T-helper 2 cell (primary cell): ENCODE measurements at places on chromosomes 1 and 21.

DNA sequence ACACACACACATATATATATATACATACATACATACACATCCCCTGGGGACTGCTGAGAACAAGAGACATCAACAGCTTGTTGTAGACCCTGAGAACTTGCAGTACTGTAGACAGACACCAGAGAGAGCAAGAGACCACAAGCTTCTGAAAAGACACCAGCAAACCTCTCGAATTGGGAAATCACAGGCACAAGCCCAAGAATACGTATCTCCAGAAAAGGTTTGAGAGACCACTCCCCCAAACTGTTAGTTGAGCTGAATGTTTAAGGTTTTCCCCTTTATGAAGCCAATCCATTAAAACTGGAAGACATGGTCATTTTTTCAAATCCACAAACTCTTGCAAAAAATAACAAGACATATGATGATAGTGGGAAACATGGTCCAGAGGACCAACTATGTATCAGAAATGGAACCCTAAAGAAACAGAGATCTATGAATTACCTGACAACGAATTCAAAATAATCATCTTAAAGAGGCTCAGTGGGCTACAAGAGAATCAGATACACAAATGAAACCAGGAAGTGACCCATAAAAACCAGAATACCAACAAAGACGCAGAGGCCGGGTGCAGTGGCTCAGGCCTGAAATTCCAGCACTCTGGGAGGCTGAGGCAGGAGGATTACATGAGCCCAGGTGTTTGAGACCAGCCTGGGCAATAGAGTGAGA is 45.1 kb downstream of the SLC2A1 start:
- peak; percentile 27 for DNase-seq

- DNase-seq: peak; percentile 46
Observed at GRCh38 chr1:231040019-231040799, at the start of gene FAM89A. Gene FAM89A, minus strand, starts transcription at chr1:231040254. Its CDS starts 43 bp downstream, at chr1:231040211.

- DNase-seq: no peak
Observed at GRCh38 chr1:162498496-162498810, 835 bp downstream of the UHMK1 start.

GRCh38 chr1:201171063-201172036 is 17.1 kb upstream of the TMEM9 start:
- peak; percentile 59 for DNase-seq

DNA sequence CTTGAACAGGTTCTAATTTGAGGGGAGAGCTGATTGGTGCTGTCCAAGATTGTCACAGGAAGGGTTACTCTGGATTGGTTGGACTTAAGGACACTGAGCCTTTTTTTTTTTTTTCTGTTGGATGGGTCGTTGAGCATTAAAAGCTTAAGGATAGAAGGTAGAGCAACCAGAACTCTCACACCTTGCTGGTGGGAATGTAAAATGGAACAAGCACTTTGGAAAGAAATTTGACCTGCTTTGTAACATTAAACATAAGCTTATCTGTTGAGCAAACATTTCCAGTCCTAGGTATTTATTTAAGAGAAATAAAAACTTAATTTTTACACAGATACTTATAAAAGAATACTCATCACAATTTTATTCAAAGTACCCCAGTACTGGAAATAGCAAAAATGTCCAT is 29.8 kb upstream of the PLA2G2A start:
- DNase-seq: no peak

DNA sequence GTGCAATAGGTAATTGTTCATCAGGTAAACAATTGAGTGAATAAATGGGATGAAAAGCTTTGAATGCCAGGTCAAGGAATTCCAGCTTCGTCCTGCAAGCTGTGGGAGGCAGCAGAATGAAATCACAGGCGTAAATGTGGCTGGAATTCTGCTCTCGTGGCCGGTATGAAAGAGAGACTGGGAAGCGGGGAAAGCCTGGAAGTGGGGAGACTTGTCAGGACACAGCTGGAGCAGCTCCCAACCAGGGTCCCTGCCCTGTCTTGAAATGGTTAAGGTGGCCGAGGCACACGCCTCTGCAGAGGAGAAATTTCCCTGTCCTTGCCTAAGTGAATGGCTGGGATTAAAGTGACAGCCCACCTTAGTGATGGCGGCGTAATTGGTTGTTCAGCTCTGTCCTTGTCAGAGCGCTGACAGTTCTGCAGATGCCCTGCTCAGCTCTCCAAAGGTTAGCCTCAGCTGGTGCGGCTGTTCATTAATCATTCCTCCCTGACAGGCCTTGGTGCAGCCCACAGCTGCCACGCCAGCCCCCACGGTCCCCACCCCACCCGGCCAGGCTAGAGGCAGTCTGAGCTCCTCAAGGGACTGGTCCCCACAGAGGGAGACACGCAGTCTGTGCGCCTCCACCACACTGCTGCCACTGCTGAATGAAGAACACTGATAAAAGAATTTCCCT is 398.3 kb upstream of the POU3F1 start:
- no peak for DNase-seq

DNA sequence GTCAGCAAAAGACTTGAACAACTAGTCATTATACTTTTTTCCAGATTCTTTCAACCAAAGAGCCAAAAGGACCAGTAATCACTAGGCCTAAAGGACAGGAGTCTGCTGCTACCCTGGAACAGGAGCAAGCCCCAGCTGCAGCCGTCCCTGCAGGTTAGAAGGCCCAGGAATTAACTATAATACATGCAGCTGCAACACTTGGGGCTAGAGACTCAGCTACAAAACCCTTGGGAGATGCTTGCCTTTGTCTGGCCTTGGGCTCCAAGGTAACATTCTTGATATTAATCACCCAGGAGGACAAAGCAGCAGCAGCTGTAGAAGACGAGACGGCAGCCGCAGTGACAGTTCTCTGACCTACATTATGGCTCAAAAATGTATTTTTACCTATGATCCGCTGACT is 841.2 kb upstream of the ADGRL4 start:
- no peak for DNase-seq

DNA sequence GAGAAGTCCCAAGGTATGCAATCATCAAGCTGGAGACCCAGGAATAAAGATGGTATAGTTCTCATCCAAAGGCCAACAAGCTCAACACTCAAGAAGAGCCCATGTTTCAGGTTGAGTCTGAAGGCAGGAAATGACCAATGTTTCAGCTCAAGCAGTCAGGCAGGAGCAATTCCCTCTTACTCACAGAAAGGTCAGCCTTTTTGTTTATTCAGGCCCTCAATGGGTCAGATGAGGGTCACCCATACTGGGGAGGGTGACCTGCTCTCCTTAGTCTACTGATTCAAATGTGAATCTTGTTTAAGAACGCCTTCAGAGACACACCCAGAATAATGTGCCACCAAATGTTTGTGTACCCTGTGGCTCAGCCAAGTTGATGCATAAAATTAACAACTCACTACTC is 262.4 kb downstream of the USP25 start:
- DNase-seq: no peak

DNA sequence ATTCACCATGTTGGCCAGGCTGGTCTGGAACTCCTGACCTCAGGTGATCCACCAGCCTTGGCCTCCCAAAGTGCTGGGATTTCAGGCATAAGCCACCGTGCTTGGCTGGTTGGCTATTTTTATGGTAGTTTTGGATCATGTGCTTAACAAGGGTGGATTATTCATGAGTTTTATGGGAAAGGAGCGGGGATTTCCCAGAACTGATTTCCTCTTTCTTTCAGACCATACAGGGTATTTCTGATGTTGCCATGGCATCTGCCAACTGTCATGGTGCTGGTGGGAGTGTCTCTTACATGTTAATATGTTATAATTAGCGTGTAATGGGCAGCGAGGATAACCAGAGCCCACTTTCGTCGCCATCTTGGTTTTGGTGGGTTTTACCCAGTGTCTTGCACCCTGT is 3.2 kb downstream of the TRPM2 start:
- no peak for DNase-seq

DNA sequence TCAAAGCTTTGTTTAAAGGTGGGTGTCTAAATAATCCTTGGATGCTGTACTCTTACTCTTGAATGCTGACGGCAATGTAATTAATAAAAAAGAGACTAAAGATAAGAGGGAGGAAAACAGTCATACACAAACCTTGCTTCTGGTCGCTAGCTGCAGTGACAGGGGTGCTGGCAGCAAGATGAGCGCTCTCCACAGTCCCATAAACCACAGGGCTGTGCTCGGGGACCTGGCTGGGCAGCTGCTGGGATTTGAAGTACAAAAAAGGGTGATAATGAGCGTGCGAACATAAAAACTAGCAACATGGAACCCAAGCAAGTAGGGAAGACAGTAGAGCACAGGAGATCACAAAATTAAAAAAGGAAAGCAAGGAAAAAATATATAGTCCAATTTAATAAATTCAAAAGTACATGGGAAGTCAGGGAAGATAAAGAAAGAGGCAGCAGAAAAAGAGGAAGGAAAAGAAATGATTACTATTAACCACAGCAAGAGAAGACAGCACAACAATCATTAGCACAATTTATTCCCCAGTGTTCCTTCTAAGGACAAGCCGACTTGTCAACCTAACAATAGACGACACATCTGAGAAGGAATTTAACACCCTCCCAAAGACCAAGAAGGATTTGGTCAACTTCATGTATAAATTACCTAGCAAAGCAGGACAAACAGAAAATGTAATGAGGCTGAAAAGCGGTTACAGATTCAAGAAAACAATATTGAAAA is 162.9 kb upstream of the HP1BP3 start:
- DNase-seq: no peak

- DNase-seq: no peak
Observed at GRCh38 chr1:866095-866494, 57.6 kb upstream of the SAMD11 start.

GRCh38 chr1:82453511-82454185 is 652.9 kb downstream of the ADGRL2 start:
- DNase-seq: no peak

DNA sequence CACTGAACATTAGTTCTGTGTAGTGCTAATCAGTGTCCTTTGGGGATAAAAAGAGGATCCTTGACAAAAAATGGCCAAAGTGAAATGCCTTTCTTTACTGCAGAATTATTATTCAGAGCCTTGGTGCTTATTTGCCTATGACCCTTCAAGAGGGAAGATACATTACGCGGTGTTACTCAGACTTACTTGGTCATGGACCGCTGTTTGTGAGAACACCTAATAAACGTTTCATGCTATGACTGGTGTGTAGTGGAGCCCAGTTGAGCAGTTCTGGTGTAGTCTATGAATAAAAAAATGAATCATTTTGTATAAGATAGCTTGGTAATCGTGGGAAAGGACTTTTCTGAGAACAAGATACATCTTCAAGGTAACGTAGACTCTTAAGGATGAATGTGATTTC is 8.3 kb downstream of the NFYC start:
- DNase-seq: no peak

- no peak for DNase-seq
Observed at GRCh38 chr1:224761245-224761644, 145.1 kb downstream of the CNIH3 start.

DNA sequence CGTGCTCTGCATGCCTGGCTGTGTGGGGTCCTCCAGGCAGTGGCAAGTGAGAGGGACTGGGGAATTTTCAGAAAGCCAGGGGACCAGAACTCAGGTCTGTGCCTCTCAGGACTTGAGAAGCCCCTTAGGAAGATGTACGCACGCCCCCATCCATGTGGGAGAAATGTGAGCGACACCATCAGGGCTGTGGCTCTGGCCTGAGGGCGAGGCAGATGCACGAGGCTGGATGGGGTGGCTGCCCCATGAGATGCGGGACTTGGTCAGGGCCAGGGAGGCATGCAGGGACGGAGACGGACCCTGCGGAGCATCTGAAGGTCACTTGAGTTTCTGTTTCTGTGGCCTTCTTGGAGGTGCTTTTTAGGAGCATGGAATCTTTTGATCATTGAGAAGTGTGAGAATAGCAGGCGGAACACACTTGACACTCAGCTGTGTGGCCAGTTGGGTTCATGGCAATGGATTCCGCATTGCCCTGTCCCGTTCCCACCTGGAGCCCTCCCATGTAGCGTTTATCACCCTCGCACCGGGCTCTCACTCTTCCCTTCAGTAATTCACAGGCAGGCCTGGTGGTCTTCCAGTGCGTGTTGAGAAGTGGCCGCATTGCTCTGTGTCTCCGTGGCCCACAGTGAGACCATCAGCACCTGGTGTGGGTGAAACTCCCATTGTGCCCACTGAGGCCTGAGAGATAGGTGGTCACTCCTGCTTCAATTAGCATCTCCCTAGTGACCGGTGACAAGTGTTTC is 30.7 kb upstream of the ACTRT2 start:
- DNase-seq: no peak

DNA sequence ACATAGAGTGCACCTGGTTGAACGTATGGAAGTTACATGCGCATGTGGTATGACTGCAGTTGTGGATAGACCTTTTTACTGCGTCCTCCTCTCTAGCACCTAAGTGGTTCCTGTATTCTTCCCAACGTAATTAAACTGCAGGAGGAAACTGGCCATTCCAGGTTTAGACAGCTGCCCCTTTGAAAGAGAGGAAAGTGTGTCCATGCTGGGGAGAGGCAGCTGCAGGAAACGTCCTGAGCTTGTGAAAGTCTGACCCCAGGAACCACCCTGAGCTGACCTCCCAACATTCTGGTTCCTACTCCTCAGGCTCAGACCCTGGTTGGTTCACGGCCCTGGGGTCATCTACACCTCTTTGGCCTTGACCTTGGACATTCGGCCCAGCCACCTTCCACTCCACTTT is 309.3 kb downstream of the DISC1 start:
- no peak for DNase-seq

GRCh38 chr1:5836776-5837440 is 155.3 kb downstream of the NPHP4 start:
- no peak for DNase-seq

- no peak for DNase-seq
Observed at GRCh38 chr1:38565020-38565491, 294.5 kb downstream of the RRAGC start.

- DNase-seq: no peak
Observed at GRCh38 chr1:159161001-159161718, 10.3 kb upstream of the CADM3 start.

GRCh38 chr21:18049461-18049860 is 195.2 kb upstream of the CHODL start:
- DNase-seq: no peak

DNA sequence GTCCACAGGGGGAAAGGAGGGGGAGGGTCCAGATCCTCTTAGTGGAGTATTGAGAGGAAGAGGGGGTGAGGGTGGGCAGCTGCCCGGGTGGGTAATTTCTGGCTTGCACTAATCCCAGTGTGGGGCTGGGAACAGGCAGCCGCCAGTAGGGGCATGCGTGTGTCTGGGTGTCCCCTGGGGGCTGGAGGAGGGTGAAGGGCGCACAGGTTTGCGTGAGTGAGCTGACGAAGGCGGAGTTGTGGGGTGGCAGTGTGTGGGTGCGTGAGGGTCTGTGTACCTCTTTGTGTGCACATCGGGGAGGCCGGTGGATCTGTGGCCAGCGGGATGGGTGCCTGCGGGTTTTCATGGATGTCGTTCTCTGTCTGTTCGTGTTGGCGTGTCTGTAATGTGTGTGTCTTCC is 97.3 kb downstream of the PAX7 start:
- DNase-seq: no peak

DNA sequence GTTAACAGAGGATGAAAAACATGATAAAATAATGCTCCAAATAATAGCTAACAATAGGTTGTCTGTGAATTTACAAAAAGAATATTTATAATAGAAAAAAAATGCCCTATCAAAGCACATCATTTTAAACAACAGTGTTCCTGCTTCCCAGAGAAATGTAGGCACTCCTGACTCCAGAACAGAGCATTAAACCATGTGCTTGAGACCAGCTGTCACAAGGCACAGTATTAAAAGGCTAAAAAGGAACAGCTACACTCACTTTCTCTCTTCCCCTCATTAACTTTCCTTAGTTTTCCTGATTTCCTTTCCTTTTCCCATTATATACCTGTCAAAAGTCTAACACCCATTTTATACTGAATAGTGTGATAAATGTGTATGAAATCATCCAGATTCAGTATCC is 10.9 kb downstream of the VAV3 start:
- DNase-seq: no peak

- no peak for DNase-seq
Observed at GRCh38 chr1:215507119-215507518, 60.0 kb upstream of the KCTD3 start.

GRCh38 chr1:23343221-23344110 is 618 bp downstream of the HNRNPR start:
- peak; percentile 55 for DNase-seq
